Ureter (tissue), 1 donor: ENCODE measurements at places on chromosomes 12 and 14. TPM values are rescaled to one million over a fixed set of nuclear protein-coding genes. Genes with fewer than 3 reads are reported as not detected.

LBHD2 gene
- total RNA-seq = not detected

FGF6 gene
- total RNA-seq = not detected

AKAP6 gene
- 16.5 TPM for total RNA-seq

GARIN6 gene
- not detected for total RNA-seq

NRXN3 gene
- total RNA-seq = 6.7 TPM

TNS2 gene
- total RNA-seq = 198 TPM
